Esophagus squamous epithelium (tissue), 5 donors: ENCODE measurements at places on chromosomes 16 and 17.

DNA sequence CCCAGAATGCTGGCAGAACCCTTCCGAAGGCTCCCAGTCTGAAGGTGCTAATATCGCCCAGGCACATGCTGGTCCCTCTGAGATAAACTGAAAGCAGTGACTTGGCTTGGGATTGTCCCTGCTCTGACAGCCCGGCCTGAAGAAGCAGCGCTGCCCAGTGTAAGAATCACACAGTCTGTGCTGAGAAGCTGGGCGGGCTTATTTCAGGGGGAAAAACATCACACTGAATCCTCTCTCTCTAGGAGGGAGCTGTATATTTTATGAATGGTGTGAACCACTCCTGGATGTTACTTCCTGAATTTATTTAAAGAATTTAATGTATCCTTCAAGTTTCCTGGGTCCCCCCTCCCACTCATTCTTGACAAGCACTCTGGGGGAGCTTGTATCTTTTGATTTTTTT, 36.3 kb downstream of the GAS7 start:
- DNase-seq: no peak

GRCh38 chr16:86015606-86016005, 116.6 kb downstream of the IRF8 start:
- no peak for DNase-seq

GRCh38 chr16:12050361-12050760, 73.8 kb downstream of the SNX29 start:
- no peak for DNase-seq

- no peak for DNase-seq
Observed at GRCh38 chr16:8183176-8184099, 406.9 kb downstream of the TMEM114 start.

- no peak for DNase-seq
Observed at GRCh38 chr16:28943281-28943680, 7.5 kb upstream of the NFATC2IP start.

GRCh38 chr16:30351586-30352419, 3.3 kb downstream of the CD2BP2 start:
- no peak for DNase-seq

DNA sequence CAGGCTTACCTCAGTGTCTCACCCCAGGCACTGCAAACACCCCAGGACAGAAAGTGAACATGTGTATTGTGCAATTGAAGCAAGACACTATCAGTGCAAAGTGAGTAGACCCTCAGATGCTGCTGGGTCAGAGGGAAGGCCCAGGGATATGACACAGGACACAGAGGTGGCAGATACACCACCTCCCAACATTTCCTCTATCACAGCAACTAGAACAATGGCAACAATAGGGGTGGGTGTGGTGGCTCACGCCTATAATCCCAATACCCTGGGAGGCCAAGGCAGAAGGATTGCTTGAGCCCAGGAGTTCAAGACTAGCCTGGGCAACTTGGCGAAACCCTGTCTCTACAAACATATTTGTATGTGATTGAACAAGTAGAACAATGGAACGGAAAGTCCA, 22.5 kb downstream of the MILR1 start:
- DNase-seq: no peak

DNA sequence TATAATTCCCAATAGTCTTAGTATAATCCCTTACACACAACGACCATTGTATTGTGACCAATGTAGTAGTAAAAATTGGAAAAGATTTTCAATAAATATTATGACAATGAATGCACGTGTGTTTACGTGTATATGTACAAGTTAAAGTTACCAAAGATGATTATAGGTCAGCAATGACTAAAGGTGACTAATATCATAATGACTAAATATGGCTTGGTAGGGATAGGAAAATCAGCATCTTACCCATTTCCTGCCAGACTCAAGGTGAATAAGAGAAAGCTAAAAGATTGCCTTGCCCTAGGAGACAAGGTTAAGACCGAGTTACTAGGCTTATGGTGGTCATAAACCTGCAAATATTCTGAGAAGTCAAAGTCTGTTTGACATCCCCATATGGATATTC, 34.4 kb downstream of the CPD start:
- DNase-seq: no peak

DNA sequence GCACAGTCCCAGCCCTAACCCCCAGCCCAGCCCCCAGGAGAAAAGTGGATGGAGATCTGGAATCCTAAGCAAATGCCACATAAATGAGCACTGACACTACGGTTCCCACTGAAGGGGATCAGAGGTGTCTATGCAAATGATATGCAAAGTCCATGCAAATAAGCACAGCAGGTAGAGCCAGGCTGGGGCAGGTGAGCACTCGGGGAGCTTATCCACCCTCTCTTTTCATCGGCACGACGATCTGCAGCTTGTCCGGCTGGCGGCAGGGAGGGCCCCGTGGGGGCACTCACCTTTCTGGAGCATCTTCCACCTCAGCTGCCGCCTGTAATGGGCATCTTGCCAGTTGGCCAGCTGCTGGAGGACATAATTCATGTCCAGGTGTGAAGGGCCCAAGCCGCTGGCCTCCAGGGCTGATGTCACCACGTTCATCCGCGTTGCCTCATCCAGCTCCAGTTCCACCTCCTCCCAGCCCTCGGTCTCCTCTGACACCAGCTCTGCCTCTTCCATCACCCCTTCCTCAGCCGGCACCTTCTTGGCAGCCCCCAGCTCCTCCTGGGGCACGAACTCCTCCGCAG, 9.9 kb downstream of the HAP1 start:
- no peak for DNase-seq

GRCh38 chr17:39799395-39799794, 61.7 kb downstream of the GRB7 start:
- no peak for DNase-seq

- DNase-seq: no peak
Observed at GRCh38 chr17:45813048-45813725, 29.1 kb downstream of the CRHR1 start.

GRCh38 chr17:14068542-14069250, 608 bp upstream of the COX10 start:
- no peak for DNase-seq

GRCh38 chr17:18187821-18188761, 4.5 kb downstream of the ALKBH5 start:
- DNase-seq: no peak

DNA sequence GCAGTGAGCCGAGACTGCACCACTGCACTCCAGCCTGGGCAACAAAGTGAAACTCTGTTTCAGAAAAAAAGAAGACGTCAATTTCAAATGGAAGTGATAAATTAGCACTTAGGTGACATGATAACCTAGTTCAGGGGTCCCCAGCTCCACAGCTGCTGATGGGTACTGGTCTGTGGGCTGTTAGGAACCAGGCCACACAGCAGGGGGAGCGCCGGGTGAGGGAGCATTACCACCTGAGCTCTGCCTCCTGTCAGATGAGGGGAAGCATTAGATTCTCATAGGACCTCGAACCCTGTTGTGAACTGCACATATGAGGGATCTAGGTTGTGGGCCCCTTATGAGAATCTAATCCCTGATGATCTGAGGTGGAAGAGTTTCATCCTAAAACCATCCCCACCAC, 253.0 kb downstream of the FOXL1 start:
- DNase-seq: no peak

GRCh38 chr17:58120195-58120822, 27.9 kb upstream of the OR4D1 start:
- no peak for DNase-seq

GRCh38 chr17:8785547-8786413, 13.4 kb downstream of the MFSD6L start:
- DNase-seq: no peak

- DNase-seq: no peak
Observed at GRCh38 chr17:31216031-31216751, 80.8 kb downstream of the OMG start.

GRCh38 chr16:89556750-89557689, 3.5 kb upstream of the RPL13 start:
- no peak for DNase-seq

DNA sequence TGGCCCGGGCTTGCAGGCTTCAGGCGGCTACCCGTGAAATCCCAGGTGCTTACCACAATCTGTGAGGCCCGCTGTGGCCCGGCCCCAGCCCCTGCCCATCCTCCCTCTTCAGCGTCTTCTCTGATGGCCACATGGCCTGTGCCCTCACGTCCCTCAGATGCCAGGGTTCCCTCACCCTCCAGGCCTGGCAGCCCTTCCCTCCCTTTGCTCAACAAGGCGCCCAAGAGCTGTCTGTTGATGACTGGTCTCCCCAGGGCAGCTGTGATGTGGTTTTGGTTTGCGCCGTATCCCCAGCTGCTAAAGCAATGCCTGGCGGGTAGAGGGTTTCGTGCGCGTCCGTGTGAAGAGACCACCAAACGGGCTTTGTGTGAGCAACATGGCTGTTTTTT, 35.1 kb downstream of the PMM2 start:
- DNase-seq: no peak

- no peak for DNase-seq
Observed at GRCh38 chr17:41919165-41919817, 540 bp upstream of the ACLY start.

DNA sequence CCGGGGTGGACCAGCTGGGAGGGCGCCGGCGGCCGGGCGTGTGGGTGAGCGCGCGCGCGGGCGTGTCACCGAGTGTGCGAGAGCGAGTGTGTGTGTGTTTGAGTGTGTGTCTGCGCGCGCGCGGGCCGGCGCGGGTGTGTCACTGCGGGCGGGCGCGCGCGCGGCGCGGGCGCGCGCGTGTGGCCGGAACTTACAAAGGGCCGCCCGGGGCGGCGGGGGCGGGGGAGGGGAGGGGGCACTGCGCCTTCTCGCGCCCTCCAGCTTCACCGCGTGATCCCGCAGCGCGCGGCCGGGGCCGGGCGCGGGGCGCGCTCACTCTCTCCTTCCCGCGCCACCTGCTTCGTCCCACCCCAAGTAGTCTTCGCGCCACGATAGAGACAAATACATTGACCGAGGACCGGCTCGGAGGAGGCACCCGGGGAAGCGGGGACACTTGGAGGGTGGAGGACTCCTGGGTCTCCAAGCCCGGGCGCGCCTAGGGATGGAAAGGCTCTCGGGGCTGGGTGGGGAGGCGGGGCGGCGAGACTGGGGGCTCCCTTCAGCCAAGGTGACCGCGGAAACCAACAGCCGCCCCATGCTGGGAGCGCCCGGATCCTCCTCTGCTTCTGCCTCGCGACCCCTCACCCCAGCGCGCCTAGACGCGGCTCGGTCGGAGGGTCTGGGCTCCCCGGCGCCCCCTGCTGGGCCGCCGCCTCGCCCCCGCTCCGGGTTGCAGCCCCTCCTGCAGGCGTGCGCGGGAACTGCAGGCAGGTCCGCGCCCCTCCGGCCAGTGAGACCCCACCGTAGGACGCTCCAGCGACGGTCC, at the start of gene SRCIN1:
SRCIN1 (minus strand) TSS at position 112 of the 805 bp plus-strand sequence. CDS start 247 bp downstream, outside the sequence.
- no peak for DNase-seq

GRCh38 chr16:72172105-72173034, at the start of gene PMFBP1:
TSS of gene PMFBP1 (minus strand) at chr16:72172155. CDS start at chr16:72171208, 947 bp downstream.
- peak; percentile 11 for DNase-seq

DNA sequence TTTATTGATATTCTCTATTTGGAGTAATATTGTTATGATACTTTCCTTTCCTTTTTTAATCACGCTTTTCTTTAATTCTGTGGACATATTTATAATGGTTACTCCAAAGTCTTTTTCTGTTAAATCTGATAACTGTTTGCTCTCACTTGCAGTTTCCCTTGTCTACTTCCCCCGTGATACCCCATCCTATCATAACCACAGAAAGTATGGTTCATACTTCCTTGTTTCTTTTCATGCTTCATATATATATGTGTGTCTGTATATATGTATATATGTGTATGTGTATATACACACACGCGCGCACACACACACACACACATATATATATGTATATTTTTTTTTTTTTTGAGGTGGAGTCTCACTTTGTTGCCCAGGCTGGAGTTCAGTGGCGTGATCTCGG, 23.5 kb downstream of the SPECC1 start:
- DNase-seq: no peak

DNA sequence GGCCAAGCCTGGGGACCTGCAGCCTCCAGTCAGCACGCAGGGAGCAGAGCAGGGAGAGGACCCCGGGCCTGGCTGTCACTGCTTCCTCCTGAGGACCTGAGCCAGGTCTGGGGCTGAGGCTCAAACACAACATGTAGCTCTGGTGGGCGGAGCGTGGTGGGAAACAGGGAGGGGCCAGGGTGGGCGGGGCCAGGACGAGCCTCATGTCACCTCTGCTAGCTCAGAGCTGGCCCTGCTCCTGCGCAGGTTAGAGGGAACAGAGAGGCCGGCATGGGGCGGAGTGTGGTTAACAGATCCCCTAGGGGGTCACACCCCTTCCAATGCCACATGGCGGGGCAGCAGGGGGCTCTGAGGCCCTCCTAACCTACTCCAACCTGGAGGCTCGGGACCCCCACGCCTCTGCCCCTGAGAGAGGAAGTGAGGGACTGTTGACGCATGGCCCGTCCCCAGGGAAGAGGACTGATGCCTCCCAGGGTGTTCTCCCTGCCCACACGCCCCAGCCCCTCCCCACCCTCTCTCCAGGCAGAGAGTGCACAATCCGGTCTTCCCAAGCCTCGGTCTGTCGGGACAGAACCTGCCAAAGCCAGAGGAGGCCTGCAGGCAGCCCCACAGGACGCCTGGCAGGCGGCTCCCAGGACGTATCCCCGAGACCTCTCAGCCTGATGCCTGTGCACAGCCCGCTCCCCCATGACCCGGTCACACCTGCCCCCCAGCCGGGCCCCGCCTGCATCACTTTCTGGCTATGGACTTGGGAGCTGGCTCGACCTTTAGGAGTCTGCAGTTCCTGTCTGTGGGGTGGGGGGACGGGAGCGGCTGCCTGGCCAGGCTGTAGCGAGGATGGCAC, 15.2 kb downstream of the PIEZO1 start:
- no peak for DNase-seq

GRCh38 chr16:71709229-71709781, 15.2 kb downstream of the PHLPP2 start:
- no peak for DNase-seq

DNA sequence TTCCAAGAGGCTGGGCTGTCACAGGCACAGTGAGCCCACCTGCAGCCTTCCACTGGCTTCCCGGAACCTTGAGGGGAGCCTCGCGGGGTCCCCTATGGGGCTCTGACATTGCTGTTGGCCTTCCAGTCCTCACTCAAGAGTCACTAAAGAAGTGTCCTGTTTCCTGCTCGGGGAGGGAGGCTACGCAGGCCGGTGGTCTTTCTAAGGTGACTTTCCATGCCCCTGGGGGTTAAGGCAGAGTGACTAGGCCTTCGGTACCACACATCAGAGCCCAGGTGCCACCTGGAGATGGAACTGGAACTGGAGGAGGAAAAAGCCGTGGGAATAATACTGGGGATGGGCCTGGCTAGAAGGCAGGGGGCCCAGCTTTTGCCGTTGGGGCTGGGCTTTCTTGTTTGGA, 72.1 kb downstream of the IL21R start:
- no peak for DNase-seq

DNA sequence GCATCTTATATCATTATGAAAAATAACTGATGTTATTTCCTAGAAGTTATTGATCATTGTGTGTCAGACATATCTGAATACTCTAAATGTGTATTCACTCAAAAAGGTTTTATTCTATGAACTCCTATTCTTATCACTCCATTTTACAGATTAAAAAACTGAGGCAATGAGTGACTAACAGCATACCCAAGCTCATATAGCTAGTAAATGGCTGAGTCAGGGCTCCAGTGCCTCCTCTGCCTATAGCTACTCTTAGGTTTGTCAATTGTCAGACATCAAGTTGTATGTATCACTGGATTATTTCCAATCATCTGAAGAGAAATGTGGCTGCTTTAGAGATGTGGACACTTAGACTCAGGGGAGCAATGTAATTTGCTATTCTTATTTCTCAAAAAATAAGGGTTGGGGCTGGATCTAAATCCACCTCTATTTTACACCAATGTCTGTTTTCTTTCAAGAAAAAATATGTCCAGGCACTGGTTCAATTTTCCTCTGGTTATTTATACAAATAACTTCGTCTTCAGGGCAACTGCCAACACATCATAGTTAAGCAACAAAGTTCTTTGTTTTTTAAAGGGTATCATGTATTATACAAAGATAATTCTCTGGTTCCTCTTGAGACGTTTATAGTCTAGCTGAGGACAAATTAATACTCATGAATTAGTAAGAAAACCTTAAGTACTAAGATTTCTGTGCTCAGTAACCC, 328.9 kb upstream of the MAF start:
- DNase-seq: no peak
